NCI-H82 (cell line): ENCODE measurements at places on chromosomes 3 and 15.

DNA sequence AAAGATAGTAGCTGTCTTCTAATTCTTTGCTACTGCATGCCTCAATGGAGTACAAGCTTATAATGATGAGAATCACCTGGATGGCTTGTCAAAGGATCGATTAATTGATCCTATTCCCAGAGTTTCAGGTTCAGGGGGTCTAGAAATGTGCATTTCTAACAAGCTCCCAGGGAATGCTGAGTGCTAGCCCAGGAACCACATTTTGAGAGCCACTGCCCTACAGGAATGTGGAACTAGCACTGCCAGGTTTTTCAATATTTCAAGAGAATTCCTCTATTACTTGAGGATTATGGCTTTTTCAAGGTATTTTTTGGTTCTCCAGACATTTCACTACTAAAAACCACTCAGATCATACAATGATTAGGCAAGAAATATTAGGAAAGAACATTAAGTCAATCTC lies 52.7 kb downstream of the RARB start:
- no peak for DNase-seq

DNA sequence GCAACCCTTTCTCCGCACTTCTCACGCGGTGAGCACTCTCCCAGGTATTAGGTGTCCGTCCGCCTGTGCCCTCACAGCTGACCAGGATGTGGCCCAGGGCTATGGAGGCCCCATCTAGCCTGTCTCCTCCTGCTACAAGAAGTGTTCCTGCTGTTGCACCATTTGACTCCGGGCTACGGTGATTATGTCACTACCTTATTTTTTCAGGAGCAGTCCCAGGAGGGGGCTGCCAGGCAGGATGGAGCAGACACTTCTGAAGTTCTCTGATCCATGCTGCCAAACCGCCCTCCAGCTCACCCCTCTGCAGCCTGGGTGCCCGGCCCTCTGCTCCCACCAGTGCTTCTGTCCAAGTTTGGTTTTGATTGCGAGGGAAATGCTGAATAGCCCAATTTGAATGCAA lies 36.9 kb downstream of the ZXDC start:
- DNase-seq = no peak

DNA sequence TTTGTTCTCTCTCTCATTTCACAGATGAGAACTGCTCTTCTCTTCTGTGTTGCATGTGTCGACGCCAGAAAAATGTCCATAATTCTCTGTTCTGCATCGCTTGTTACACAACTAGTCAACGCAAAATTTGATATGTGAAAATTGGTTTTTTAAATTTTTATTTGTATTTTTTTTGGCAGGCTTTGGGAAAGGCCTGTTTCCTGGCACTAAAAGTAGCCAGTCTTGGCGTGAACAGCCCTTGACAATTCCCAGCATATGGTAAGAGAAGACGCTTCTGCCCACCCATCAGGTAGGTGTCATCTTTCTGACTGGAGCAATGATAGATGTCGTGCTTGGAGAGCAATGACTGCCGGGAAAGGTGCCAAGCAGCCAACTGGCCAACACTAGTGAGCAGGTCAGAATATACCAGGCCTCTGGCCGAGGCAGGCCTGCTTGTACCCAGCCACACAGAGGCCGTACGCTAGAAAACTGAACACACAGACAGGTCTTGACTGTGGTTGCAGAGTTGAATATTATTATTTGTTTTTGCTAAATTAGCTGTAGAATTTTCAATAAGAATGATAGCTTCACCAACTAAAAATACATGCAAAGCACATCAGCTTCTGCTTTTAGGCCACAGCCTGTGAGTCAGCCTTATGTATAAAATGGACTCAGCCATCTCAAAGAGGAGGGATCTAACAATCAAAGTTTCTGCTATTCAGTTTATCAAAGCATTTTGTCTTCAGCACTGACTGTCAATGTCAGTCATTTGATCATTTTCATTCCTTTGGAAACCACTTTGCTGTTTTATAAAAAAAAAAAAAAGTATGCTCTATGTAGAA lies 837.5 kb downstream of the MCTP2 start:
- DNase-seq = no peak

DNA sequence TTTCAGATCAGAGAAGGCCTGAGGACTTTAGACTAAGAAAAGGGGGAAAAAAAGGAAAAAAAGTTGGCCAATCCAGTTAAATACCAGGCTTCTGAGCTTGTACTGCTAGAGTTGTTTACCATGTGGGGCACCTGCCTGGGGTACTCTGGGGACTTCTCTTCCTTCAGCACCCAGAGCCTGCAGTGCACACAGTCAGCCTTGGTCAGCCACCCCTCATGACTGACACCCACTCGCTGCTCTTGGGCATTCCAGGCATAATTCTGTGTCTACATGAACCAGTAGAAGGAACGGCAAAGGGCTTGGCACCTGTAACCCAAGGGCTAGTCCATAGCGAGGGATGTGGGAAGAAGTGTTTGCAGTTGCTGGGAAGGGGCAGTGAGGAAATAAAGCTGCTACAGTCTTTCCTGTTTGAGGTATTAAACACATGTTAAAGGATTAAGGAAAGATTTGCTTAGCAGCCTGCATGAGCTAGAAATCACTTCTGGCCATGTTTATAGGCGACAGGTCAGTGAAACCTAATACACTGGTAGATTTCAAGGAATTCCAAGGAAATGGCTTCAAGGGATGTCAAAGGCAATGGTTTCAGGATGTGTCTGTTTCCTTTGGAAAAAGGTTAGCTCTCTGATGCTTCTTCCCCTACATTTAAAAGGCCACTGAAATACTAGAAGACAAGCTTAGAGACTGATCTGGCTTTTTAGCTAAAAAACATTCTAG lies 232.5 kb downstream of the CHST2 start:
- peak; percentile 72 for DNase-seq

GRCh38 chr15:38002883-38003477 lies 68.5 kb downstream of the TMCO5A start:
- DNase-seq = peak; percentile 34

- DNase-seq = no peak
These were observed 61.9 kb upstream of the CDAN1 start for GRCh38 chr15:42798802-42799201.

GRCh38 chr15:69071260-69071659 lies 56.8 kb downstream of the NOX5 start:
- DNase-seq = no peak

- DNase-seq = no peak
These were observed 112.2 kb upstream of the NANOGP8 start for GRCh38 chr15:35197306-35197705.

- DNase-seq = no peak
These were observed 678.6 kb downstream of the MECOM start for GRCh38 chr3:168984872-168985271.

DNA sequence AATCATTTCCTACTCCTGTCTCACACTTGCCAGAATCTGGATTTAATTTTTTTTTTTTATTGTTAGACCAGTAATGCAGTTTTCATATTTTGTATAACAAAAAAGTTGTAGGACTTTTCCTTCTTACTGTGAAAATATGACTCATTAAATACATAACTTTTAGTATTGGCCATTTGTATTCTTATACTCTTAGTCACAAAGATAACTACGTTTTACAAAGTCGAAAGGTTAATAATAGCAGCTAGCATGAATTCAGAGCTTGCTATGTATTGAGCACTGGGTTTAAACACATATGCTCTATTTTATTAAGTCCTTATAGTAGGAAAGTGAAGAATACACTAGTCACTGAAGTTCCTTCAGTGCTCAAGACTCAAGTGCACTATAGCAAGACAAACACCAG lies 43.1 kb downstream of the LRRN1 start:
- no peak for DNase-seq

GRCh38 chr3:172776049-172776717 lies 25.7 kb downstream of the ECT2 start:
- no peak for DNase-seq

DNA sequence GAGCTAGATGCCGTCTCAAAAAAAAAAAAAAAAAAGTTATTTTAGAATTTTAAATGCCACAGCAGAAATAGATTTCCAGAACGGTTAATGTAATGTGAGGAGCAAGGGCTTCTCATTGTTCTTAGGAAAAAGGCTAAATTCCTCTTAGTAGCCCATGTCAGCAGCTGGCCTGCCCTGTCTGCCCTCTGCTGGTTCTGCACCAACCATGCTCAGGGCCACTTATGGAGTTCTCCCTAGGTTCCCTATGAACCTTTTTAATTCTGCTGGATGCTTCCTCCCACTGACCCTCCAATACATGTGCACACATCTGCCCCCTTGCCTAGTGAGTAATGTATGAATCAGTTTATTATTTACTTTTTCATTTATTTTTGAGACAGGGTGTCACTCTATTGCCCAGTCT lies 32.2 kb upstream of the DPPA4 start:
- peak; percentile 51 for DNase-seq
